AG09309 (cell line): ENCODE measurements at places on chromosomes 1 and 21.

- no peak for DNase-seq
Observed at GRCh38 chr1:171852272-171852671, 11.0 kb downstream of the DNM3 start.

GRCh38 chr1:107432108-107432507 is 291.3 kb downstream of the NTNG1 start:
- DNase-seq: no peak

GRCh38 chr1:51073456-51073855 is 28.6 kb upstream of the C1orf185 start:
- no peak for DNase-seq

GRCh38 chr1:206001476-206001888 is 1.7 kb downstream of the RAB7B start:
- DNase-seq: peak; percentile 88

DNA sequence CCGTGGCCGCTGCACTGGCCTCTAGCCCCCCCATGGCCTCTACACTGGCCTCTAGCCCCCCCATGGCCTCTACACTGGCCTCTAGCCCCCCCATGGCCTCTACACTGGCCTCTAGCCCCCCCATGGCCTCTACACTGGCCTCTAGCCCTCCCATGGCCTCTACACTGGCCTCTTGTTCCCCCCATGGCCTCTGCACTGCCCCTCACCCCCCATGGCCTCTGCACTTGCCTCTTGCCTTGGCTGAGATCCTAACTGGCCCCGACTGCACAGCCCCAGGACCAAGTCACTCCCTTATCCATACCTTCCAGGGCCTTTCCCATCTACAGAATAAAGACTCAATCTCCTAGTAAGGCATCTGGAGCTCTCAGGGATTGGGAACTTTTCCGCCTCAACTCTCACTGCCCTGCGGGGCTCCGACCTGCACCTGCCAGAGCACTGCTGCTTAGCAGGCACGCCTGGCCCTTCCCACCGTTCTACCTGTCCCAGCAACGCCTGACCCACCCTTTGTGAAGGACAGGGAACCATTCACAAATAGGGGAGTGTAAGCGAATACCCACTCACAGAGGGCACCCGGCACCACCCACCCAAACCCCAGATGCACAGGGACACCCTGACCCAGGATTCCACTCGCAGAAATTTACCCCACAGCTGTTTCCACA is 38.8 kb downstream of the ACOT7 start:
- DNase-seq: no peak

- no peak for DNase-seq
Observed at GRCh38 chr1:24074817-24075589, 36.9 kb downstream of the MYOM3 start.

DNA sequence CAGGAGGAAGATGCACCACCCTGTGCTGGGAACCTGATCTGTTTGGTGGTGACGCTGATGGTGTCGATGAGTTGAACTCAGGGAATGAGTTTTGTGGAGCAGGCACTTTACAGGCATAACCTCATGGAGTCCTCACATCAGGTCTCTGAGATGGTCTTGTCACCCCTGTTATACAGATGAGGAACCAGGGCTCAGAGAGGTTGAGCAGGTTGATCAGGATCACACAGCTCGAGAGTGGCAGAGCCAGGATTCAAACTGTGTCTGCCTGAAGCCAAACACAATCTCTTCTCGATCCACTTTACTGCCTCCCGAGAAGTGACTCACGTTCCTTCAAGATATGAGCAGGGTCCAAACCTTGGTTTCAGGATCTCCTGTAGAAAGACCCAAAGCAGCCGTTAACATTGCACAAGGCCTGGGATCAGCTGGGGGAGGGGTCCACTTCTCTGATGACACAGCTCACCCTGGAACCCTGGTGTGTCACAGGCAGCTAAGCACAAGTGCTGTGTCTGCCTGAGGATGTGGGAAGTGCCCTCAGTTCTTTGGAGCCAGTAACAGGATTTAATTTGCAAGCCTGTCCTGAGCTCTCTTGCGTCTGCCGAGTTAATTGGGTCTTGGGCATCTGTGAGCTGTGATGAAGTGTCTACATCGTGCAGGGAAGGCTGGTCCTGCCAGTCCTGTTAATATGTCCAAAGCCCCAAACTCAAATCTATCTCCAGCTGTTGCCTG is 65.4 kb upstream of the STUM start:
- no peak for DNase-seq

GRCh38 chr1:7196036-7196911 is 411.0 kb downstream of the CAMTA1 start:
- no peak for DNase-seq

GRCh38 chr1:30904962-30905335 is 3.6 kb downstream of the SDC3 start:
- no peak for DNase-seq

DNA sequence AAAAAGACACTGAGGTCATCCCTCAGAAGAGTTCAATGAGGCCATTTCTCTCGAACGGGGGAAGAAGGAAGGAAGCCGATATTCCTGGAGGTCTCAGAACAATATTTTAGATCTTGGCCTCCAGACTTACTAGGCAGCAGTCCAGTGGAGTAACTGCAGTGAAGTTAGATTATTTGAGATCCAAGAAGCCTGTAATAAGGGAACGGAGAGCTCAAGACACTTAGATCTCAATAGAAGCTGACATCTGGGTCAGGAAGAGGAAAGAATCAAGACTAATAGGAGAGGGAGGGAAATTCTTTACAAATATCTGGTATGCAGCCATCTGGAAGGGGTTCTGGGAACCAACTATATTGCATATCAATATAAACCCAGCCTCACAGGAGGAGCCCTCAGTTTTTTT is 13.6 kb upstream of the ENAH start:
- no peak for DNase-seq

- DNase-seq: no peak
Observed at GRCh38 chr1:37028981-37029617, 5.2 kb downstream of the GRIK3 start.
